Activated CD8-positive, alpha-beta memory T cell treated with anti-CD3 and anti-CD28 coated beads, Interleukin-2, amount 10 ng/mL, durations not matched to agents 7 days and 5 days (primary cell): ENCODE measurements at places on chromosomes 16 and 17. TPM values are rescaled to one million over a fixed set of nuclear protein-coding genes. Genes with fewer than 3 reads are reported as not detected.

DNA sequence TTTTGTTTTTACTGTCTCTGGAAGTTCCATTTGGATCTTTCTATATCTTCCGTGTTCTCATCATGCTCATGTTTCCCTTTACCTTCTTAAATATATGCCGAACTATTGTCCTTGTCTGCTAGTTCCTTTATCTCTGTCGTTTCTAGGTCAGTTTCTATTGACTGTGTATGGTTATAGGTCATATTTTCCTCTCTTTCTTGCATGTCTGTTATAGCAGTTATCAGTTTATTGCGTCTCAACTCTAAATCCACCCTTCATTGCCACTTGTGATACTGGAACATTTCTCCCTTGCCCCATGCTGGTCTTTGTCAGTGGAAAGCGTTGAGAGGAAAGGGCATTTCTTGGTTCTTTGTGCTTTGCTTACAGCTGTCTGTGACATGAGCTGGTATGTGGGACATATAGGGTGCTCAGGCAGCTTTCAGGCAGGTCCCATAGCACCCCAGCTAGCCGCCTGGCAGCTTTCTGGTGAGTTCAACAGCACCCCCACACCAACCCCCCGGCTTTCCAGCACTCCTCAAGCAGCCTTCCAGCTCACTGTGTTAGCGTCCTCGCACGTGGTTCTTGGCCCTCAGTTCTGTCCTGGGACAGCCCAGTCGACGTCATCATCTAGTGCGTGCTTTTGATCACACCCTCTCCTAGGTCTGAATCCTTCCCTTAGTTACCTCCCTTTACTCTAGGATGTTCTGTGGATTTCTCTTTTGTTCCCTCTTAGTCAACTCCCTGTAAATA lies 15.4 kb upstream of the DNASE1 start:
- peak; percentile 34 for DNase-seq
- no peak overlapping the region for H3K27ac ChIP-seq
- H3K4me3 ChIP-seq, result no peak overlapping the region
- peaks cover 3% of the 10 kb centered on the region for H3K36me3 ChIP-seq

GRCh38 chr16:24815021-24815420 lies 30.7 kb upstream of the SLC5A11 start:
- H3K27ac ChIP-seq, result no peak overlapping the region
- DNase-seq, result no peak
- no peaks in the 10 kb centered on the region for H3K27me3 ChIP-seq
- H3K4me1 ChIP-seq, result no peaks in the 10 kb centered on the region
- no peak overlapping the region for H3K4me3 ChIP-seq

- H3K27ac ChIP-seq, result no peak overlapping the region
- no peaks in the 10 kb centered on the region for H3K27me3 ChIP-seq
- no peaks in the 10 kb centered on the region for H3K4me1 ChIP-seq
- H3K4me3 ChIP-seq, result no peak overlapping the region
Measured at GRCh38 chr16:61792194-61792909, 243.9 kb downstream of the CDH8 start.

DNA sequence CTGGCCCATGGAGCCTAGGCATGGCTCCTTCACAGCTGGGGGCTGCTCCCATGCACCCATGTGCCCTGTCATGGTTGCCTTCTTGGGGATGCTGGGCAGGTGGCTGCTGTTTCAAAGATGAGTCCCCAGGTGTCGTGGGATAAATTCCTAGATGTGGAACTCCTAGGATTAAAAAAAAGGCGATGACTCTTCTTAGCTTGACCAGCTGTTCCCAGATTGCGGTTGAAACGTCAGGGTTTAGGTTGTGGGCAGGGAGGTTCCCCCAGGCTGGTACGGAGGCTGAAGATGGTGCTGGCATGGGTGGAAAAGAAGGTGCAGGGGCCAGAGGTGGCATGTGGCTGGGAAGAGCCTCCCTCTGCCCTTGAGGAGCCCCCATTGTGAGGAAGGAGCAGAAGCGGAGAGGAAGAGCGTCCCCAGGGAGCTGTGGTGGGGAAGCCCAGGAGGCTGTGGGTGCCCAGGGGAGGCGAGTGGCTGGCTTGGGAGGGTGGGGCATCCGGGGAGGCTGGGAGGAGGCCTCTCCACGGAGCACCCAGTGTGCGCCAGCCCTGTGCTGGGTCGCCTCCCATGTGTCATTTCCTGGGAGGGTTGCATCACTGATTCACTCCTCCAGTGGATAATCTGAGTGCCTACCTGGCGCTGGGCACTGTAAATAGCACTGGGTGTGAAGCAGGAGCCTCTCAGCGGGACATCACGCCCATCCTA lies 7.5 kb upstream of the KCNJ12 start:
- H3K4me1 ChIP-seq, result no peaks in the 10 kb centered on the region
- DNase-seq, result no peak
- H3K27ac ChIP-seq, result no peak overlapping the region
- no peaks in the 10 kb centered on the region for H3K36me3 ChIP-seq
- H3K27me3 ChIP-seq, result peaks cover 2% of the 10 kb centered on the region
- no peak overlapping the region for H3K4me3 ChIP-seq

GRCh38 chr16:81720973-81721906 lies 57.9 kb upstream of the PLCG2 start:
- no peak overlapping the region for H3K4me3 ChIP-seq
- H3K27ac ChIP-seq, result no peak overlapping the region
- H3K4me1 ChIP-seq, result peaks cover 33% of the 10 kb centered on the region
- DNase-seq, result no peak
- H3K27me3 ChIP-seq, result peaks cover 6% of the 10 kb centered on the region

The CLDN9 gene
- 0.15 TPM for total RNA-seq

The STX1B gene
- 3.6 TPM for total RNA-seq

The BCKDK gene
- total RNA-seq, result 35.4 TPM

- DNase-seq, result no peak
- no peaks in the 10 kb centered on the region for H3K36me3 ChIP-seq
- H3K27me3 ChIP-seq, result peaks cover 40% of the 10 kb centered on the region
- H3K4me1 ChIP-seq, result peaks cover 5% of the 10 kb centered on the region
- H3K27ac ChIP-seq, result no peak overlapping the region
Measured at GRCh38 chr17:44304651-44305050, 3.8 kb upstream of the RUNDC3A start.

The C17orf107 gene
- 0.98 TPM for total RNA-seq

DNA sequence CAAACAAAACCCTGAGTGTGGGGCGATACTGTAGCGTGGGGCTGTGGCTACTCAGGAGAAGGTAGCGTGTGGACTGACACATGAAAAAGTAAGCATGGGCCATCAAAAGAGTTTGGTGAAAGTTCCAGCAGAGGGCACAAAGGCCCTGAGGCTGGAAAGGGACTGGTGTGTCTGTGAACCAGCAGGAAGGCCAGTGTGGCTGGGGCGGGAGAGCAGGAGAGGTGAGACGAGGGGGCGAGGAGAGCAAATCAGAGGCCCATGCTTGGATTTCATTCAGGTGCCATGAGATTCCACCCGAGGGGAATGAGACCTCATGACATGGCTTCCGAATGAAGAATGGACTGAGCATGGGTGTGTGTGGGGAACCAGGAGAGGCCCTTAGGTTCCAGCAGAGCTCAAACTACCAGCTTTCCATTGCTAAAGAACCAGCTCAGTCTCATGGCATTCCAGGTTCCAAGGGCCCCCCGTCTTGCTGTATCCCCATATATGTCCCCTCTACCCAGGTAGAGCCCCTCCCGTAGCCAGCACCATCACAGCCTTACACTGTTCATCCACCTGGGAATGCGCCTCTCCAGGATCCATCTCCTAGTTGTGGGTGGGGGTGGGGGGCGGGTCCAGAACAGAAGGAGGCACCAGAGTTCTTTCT lies 31.1 kb downstream of the TRPV2 start:
- DNase-seq, result no peak
- H3K36me3 ChIP-seq, result peaks cover 46% of the 10 kb centered on the region
- H3K27ac ChIP-seq, result no peak overlapping the region
- H3K4me3 ChIP-seq, result no peak overlapping the region
- peaks cover 45% of the 10 kb centered on the region for H3K4me1 ChIP-seq

- no peak for DNase-seq
- no peaks in the 10 kb centered on the region for H3K27me3 ChIP-seq
- no peak overlapping the region for H3K4me3 ChIP-seq
- H3K36me3 ChIP-seq, result no peaks in the 10 kb centered on the region
- no peaks in the 10 kb centered on the region for H3K4me1 ChIP-seq
Measured at GRCh38 chr17:73132085-73132492, 32.7 kb upstream of the SSTR2 start.

The ZNF688 gene
- total RNA-seq, result 14.7 TPM

DNA sequence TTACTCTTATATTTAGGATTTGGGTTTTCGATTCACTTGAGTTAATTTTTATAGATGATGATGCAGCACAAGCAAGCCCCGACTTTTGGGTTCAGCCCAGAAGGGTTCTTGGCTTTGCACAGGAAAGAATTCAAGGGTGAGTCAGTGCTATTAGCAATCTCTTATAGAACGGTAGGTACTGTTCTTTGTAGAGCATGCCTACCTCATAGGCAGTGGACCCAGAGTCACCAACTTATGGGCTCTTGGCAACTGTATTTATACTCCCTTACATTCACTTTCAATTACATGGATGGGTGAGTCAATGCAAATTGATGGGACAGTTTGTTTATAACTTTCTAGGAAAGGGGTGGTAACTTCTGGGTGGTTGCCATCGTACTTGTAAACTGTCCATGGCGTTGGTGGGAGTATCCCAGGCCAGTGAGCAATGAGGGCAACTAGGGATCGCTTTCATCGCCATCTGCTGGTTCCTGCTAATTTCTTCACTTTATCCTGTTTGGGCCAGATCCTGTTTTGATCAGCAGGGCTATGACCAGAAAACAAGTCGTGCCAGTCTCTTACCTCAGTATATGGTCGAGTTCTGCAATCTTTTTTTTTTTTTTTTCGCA lies 362.6 kb downstream of the CNTNAP4 start:
- no peak overlapping the region for H3K27ac ChIP-seq
- H3K27me3 ChIP-seq, result no peaks in the 10 kb centered on the region
- H3K36me3 ChIP-seq, result no peaks in the 10 kb centered on the region
- no peaks in the 10 kb centered on the region for H3K4me1 ChIP-seq

- no peaks in the 10 kb centered on the region for H3K36me3 ChIP-seq
- H3K4me3 ChIP-seq, result no peak overlapping the region
- no peak for DNase-seq
- no peak overlapping the region for H3K27ac ChIP-seq
Measured at GRCh38 chr17:56130026-56130425, 23.2 kb upstream of the ANKFN1 start.

GRCh38 chr16:31061126-31061812 lies 12.8 kb downstream of the ZNF668 start:
- DNase-seq, result no peak
- peaks cover 42% of the 10 kb centered on the region for H3K4me1 ChIP-seq
- H3K36me3 ChIP-seq, result peaks cover 37% of the 10 kb centered on the region

DNA sequence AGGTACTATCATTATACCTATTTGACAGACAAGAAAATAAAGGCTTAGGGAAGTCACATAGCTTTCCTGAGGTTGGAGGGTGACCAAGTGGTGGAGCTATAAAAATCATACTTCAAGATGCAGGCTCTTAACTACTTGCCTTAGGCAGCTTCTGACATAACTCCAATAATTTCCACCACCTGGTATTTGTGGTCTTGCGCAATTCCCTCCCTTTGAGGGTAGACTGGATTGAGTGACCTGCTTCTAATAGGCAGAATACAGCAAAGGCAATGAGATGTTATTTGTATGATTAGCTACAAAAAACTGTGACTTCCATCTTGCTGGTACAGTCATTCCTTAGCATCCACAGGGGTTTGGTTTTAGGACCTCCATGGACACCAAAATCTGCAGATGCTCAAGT lies 385.5 kb downstream of the TMEM114 start:
- DNase-seq, result no peak
- no peak overlapping the region for H3K4me3 ChIP-seq
- no peak overlapping the region for H3K27ac ChIP-seq
- no peaks in the 10 kb centered on the region for H3K4me1 ChIP-seq
- no peaks in the 10 kb centered on the region for H3K36me3 ChIP-seq
- no peaks in the 10 kb centered on the region for H3K27me3 ChIP-seq

The CALB2 gene
- total RNA-seq, result not detected

- no peaks in the 10 kb centered on the region for H3K27me3 ChIP-seq
- H3K4me3 ChIP-seq, result no peak overlapping the region
- H3K36me3 ChIP-seq, result no peaks in the 10 kb centered on the region
- H3K4me1 ChIP-seq, result no peaks in the 10 kb centered on the region
- H3K27ac ChIP-seq, result no peak overlapping the region
Measured at GRCh38 chr17:9880582-9880999, 24.5 kb downstream of the RCVRN start.

The MPV17L gene
- total RNA-seq, result not detected

GRCh38 chr17:82100502-82101298 lies 2.7 kb upstream of the FASN start:
- H3K27ac ChIP-seq, result peak overlapping the region; percentile 87
- no peaks in the 10 kb centered on the region for H3K27me3 ChIP-seq
- peaks cover 1% of the 10 kb centered on the region for H3K36me3 ChIP-seq
- H3K4me1 ChIP-seq, result peaks cover 20% of the 10 kb centered on the region
- peak overlapping the region; percentile 76 for H3K4me3 ChIP-seq

The CHST5 gene
- 0.14 TPM for total RNA-seq
